Activated T-cell treated with anti-CD3 and anti-CD28 coated beads for 4 hours (primary cell): ENCODE measurements at places on chromosomes 12 and 14.

GRCh38 chr12:54428050-54429013, 9.3 kb upstream of the ITGA5 start:
- no peak for DNase-seq

- no peak for DNase-seq
Observed at GRCh38 chr12:98295681-98296080, 219.7 kb upstream of the TMPO start.

- no peak for DNase-seq
Observed at GRCh38 chr12:105071981-105072380, 12.3 kb downstream of the ALDH1L2 start.

- no peak for DNase-seq
Observed at GRCh38 chr14:105053996-105054395, 11.2 kb downstream of the GPR132 start.

- DNase-seq = no peak
Observed at GRCh38 chr14:97319691-97320090, 522.5 kb downstream of the VRK1 start.

GRCh38 chr12:117053050-117053400, 46.2 kb downstream of the TESC start:
- no peak for DNase-seq

- no peak for DNase-seq
Observed at GRCh38 chr12:54378796-54379397, 5.6 kb downstream of the ZNF385A start.

- no peak for DNase-seq
Observed at GRCh38 chr12:84397263-84397662, 515.3 kb downstream of the SLC6A15 start.

DNA sequence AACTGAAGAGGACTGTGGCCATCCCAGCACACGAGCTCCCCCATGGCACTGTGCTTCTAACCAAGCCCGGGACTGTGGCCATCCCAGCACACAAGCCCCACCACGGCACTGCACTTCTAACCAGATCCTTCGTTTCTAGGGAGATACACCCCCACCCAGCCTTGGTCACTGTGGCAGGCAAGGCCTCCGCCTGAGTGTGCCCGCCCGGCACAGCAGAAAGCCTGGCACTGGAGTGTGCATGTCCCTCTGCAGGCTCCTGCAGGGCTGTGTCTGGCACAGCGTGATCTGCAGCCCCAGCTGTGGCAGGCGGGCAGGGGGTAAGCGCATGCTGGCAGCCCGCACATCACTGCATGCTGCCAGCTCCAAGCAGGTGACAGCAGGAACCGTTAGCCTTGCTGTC, 49.8 kb downstream of the CCDC85C start:
- DNase-seq = no peak

DNA sequence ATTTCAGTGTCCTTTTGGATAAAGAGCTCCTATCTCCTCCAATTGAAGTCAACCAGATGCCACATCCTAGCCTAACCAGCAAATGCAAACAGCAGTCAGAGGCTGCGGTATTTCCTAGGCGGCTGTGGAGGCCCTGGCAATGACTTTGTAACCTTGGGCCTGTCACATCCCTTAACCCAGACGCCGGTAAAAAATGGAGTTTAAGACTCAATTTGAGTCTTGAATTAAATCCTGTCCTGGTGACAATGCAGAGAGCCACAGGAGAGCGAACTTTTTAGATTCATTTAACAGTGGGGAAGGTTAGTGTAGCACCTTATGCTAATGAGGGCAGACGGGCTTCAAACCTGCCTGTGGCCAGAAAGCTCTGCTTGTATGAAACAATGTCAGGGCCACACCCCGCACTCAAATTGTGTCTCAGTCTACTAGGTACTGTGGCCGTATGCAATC, 1.3 kb downstream of the C12orf75 start:
- no peak for DNase-seq

DNA sequence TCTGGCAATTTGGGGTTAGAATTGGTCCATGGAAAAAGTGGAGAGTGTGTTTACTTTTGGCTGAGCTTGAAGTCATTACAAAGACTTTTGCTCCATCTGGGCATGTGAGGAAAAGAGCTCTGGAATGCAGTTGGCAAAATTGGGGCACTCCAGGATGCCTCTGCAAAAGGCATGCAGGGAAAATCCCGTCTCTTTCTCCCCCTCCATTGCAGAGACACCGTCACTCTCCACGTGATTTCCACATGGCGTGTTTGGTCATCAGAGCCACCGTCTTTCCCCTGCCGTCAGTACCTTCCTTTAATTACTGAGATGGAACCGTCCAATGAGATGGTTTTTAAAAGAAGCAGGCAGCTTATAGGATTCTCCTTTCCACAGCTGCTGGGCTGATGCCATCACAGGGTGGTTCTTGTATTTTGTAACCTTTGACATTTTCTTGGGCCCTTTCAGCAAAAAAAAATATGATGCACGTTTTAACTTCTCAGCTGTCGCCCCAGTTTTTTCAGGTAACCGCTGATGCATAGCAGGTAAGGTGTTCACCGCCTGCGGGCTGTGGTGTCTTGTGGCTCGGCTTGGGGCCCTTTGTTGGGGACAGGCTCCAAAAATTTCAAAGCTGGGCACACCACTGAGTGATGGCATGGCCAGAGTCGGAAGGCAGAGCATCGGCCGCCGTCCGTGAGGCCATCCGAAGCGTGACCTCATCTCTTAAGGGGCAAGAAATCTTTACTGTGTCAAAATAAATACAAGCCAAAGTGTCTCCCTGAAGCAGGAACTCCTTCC, 68.4 kb downstream of the CACNA1C start:
- DNase-seq = no peak

DNA sequence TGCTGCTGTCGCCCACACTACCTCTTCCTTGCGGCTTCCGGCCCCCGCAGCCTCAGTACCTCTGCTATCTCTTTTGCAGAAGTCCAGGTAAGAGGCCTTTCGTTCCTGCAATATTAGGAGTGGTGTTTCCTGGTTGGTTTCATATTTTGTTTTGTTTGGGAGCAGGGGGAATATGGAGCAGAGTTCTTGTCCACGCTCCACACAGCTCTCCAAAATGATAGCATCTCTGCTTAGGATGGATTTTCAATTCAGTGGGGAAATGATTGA, 768 bp downstream of the OXA1L start:
- no peak for DNase-seq

- DNase-seq = no peak
Observed at GRCh38 chr14:79708426-79709388, 502.6 kb downstream of the DIO2 start.

DNA sequence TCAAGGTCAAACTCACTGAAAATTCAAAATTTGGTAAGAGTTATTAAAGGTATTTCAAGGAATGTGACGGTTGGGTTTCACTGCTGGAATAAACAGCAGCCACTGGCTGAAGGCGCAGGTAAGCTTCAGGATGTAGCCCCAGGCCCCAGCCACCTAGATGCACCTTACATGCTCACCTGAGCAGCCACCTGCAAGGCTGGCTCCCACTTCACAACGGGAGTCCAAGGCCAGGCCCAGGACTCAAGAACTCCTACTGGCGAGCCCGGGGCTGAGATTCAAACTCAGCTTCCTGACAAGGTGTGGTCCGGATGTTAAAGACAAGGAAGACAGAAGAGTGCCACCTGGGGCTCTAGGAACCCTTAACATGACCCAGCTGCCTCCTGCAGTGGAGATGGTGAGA, 78.4 kb downstream of the ITPK1 start:
- DNase-seq = no peak

GRCh38 chr12:100497105-100497795, 23.6 kb downstream of the NR1H4 start:
- no peak for DNase-seq

DNA sequence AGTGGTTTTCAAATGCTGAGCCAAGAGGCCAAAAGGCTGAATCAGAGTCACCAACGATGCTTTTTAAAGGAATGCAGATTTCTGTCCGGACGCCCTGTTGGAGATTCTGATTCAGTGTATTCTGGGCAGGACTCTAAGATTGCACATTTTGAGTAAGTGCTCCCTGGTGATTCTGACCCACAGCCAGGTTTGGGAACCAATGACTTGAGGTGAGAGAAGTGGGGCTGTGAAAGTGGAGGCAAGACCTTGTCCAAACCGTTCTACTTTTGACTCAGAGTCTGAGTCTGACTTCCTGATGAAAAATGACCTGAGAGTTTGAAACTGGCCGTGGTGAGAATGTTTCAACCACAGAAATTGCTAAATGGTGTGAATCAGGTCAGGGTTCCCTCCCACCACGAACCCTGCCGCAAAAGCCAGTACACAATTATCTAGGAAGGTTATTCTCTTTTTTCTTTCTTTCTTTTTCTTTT, 90.2 kb downstream of the NTN4 start:
- no peak for DNase-seq

DNA sequence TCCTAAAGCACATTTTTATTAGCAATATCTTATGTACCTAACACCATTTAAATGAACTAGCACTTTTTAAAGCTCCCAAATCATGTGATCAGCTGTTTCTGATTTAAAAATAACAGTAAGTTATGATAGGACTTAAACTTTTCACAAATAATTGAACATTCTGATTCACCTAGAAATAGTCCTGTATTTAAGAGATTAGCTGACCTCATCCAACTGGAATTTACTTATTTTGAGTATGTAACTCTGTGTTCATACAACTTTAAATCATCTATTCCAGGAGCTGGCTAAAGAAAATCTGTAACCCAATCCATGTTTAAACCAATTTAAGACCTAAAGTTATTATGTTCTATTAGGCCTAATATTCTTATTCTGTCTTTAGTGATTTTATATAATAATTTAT, 184.3 kb downstream of the CCDC91 start:
- no peak for DNase-seq

DNA sequence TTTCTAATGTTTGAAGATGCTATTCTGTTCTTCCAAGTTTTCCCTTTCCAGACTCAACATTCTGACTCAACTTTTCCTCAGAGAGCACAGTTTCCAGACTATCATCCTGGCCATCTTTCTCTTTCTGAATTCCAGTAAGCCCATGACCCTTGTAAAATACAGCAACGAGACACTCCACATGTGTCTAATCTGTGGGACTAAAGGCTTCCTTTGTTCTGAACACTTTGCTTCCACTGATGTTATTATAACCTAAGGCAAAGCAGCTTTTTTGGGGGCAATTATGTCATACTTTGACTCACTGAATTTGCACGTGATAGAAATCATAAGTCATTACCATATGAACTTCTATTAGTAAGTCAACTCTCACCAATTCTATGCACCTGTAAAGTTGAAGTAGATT, 6.3 kb upstream of the ART4 start:
- DNase-seq = no peak

DNA sequence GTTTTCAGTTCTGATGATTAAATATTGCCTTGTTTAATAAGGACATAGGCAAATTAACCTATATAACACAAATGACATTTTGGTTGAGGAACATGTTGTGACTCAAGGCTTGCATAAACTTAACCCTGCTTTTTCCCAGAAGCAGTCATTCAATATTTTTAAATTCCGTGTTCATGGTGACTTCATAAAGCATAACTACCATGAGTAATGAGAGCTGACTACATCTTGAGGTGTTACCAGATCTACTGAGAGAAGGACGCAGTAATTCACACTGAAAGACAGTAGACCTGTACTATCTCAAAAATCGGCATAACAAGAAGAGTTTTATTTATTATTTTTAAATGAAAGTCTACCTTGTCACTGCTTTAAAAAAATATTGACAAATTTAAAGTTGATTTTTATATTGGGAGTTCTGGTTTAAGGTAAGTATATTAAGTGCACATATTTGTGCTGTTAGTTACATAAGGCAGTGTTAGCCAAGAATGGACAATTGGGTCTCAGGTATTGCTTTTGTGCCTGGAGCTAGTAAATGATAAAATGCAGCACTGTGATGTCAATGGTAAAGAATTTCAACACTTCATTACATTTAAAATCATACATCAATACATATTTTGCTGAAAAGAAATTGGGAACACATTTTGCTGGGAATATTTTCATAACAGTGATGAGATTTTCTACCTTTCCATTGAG, 1198.5 kb downstream of the FSCB start:
- no peak for DNase-seq

DNA sequence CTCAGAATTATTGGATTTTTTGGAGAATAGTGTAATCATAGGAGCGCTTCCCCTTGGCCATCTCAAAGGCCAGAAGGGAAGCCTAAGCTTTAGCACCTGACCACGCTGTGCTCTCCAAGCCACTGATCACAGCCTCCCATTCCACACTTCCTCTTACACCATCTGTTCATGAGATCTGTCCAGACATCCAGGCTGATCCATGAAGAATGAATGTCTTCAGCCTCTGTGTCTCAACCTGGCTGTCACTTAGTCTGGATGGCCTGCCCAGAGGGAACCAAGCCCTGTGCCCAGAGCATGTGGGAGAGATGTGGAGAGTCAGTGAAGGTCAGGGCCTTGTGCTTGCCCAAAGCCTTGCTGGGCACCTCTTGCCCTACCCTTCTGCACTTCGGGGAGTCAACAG, 40.5 kb downstream of the TSPAN11 start:
- DNase-seq = no peak

DNA sequence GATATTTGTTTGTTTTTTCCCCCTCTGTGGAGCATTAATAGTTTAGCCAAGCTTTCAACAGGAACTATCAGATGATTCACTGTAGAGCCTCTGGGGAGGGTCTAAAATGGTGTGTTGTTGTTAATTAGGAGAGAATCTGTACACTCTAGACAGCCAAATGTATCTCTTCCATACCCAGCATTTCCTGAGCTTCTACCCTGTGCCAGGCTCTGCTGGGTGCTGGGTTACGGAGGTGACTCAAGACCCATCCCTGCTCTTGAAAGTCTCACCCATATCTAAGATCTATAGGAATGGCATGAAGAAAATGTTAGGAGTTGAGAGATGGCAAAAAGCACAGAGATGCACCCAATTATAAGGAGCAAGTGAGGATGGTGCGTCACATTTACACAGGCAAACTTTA, 245.8 kb downstream of the C12orf75 start:
- DNase-seq = no peak

DNA sequence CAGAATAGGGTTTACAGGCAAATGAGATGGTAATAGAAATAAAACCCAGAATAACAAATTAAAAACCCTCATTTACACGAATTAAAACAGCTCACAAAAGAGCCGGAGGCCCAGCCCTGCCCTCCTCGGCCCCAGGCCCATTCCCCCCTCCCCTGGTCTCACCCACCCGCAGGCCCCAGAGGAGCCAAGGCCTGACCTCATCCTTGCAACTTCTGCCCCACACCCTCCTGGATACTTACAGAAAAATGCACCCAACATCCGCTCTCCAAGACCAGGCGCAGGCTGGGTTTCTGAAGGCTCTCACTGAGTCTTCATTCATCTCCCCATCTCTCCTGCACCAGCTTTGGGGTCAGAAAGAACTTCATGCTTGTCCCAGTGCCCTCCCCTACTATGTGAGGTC, 16.2 kb upstream of the VSX2 start:
- no peak for DNase-seq

- DNase-seq = no peak
Observed at GRCh38 chr12:117580718-117581062, 219.3 kb upstream of the NOS1 start.

GRCh38 chr12:26851031-26851809, 18.2 kb upstream of the ITPR2 start:
- DNase-seq = no peak

DNA sequence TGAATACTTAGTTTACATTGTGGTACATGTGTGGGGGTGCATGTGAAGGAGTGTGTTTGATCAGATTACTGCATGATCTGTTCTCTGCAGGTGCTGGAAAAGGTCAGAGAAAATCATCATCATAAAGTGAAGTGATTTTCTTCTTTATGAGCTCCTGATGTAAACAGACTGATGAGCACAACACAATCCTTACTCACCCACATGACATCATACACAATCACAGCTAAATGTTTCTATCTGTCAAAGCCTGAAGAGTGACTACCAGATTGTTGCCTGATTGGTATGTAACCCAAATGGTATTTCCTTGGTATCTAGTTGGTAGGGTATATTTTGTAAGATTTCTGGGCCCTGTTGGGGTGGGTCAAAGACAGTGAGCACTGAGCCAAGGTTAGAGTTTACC, 270.8 kb downstream of the FOXG1 start:
- DNase-seq = no peak
